ENCODE measurements at places on chromosomes 3 and 15. TPM values are rescaled to one million over a fixed set of nuclear protein-coding genes. Genes with fewer than 3 reads are reported as not detected.
A peak's percentile ranks its signal among the peaks of the same experiment; 100 is the strongest.

GRCh38 chr3:37902674-37903073 lies 41.0 kb downstream of the CTDSPL start:
- no peak for DNase-seq

DNA sequence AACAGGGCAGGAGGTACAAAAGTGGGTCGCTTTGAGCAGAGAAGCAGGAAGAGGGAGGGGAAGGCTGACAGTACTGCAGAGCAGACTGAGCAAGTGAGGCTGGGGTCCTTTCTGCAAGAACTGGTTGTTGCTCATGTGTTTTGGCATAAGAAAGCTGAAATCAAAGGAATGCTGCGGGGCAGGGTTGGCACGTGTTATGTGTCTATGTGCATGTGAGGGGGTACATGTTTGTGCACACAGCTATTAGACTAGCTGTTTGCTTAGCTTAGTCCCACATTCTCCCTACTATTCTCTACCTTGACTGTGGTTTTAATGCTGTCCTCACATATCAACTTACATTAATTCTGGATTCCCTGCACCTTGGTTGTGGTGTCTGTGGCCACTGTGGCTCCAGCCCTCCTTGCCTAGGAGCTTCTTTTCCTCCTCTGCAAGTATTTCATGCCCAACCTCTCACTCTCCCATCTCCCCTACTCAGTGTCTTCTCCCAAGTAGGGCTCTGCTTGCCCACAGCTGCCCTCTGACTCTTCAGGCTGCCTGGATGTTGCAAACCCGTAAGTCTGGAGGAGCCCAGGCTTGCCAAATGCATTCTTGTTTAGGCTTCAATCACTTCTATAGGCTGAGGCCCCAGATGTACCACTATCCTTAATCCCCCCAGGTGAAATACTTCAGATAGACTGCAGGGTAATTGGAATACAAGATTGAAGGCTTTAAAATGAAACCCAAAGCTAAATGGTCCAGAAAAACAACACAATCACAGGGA lies 4.8 kb downstream of the TAGLN3 start:
- no peak for DNase-seq

- no peak for DNase-seq
These were observed 90.3 kb downstream of the PLXNA1 start for GRCh38 chr3:127072971-127073783.

DNA sequence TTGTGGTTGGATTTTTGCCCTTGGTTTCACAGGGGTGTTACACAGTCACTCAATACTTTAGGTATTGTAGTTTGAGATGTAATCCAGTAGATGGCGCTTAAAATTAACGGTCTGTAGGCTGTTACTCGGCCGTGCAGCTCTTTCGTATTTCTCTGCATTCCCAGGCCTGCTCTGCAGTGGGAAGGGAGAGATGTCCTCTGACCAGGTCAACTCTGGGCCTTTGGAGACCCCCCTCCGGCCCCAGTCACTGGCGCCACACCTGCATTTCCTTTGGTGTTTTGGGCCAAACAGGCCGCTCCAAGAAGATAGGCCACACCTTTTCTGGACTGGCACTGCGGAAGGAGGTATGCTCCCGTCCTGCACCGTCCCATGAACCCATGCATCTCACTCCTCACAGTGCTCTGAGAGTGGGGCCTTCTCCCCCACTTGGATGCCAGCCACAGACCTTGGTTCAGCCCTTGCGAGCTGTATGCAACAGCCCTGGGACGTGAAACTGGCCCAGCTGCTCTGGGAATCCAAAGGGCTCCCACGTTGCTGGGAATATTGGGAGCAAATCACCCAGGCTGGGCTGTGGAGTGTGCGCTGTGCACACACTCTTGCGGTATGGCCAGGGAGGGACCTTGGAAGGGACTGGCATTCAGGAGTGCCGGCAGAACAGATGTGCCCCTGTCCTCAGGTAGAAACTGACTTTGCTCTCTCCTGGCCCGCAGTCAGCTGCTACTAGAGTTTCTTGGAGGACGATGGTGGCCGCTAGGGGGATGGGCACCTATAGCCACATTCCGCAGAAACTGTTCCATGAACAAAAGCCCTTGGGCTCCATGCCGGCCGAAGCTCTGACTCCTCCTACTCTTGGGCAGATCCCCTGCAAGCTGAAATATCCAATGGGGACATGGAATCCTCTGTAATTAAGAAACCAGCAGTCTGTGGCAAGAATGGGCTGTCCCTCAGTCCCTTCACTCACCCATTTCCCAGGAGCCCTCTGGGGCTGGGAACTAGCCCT lies 410.5 kb upstream of the CADM2 start:
- peak; percentile 60 for DNase-seq

DNA sequence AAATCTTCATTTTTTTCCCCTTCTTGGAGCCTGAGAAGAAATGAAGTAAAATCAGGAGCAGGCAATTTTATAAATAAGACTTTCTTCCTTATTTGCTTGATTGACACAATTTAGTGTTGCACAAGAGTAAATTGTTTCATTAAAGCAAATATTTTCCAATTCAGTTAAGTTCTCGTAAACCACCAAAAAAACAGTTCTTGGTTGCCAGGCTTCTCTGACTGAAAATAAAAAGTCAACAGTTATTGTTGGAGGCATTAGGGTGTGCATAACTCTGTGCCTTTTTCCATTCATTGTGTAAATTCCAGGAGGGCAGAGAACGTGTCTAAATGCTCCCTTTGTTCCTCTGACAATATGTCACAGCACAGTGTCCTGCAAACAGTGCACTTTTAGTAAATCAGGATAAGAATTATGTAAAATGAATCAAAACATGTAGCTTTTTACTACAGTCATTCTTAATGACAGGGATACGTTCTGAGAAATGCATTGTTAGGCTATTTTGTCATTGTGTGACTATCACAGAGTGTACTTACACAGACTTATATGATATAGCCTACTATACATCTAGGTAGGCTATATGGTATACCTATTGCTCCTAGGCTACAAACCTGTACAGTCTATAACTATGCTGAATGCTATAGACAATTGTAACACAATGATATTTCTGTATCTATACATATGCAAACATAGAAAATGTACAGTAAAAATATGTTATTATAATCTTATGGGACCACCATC lies at the start of gene CP:
Gene CP, minus strand, starts transcription at position 47 of the 735 bp plus-strand sequence. Its CDS starts 37 bp downstream, at position 10.
- DNase-seq: no peak

DNA sequence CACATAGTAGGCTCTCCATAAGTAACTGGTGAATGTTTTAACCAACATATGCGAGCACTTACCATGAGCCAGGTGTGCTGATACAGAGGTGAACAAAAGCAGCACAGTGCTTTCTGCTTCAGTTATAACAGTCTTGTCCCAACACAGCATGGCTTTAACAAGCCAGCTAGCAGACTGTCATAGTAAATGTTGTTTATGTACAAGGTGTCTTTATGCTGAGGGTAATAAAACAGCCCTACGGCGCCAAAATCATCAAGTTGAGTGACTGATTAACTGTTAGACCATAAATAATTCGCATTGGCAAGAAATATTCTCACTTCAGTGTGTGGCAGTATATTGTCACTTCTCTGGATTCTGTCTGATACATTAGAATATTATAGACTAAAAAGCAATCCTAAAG lies 646.0 kb upstream of the CFAP20DC start:
- DNase-seq: no peak

Gene MUC20
- not detected for total RNA-seq

Gene PLSCR2
- not detected for total RNA-seq

DNA sequence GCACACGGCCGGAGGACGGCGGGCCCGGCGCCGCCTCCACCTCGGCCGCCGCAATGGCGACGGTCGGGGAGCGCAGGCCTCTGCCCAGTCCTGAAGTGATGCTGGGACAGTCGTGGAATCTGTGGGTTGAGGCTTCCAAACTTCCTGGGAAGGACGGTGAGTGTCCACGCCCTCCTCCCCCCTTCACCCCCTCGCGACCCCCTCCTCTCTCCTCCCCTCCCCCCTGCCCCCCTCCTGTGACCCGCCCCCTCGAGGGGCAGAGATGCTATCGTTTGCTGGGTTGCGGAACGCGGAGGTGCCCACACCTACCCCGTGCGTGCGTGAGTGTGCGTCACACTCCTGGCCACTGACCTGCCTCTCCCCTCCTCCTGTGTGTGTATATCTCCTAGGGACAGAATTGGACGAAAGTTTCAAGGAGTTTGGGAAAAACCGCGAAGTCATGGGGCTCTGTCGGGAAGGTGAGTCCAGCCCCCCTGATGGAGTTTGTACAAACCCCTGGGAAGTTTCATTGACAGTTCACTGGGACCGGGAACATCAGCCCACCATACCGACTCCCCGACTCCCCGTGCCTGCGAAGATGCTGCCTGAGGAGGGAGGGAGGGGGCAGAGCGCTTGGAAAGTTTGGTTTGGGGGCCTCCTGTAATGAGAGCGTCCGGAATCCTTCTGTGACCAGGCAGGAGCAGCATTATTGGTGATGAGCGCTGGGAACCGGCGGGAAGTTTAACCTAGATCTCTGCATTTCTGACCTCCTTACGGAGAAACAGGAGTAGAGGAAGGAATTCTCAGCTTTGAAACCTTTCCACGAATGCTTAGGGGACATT lies 795 bp upstream of the SCAANT1 start:
- peak; percentile 77 for DNase-seq

Gene RARB
- total RNA-seq: not detected

DNA sequence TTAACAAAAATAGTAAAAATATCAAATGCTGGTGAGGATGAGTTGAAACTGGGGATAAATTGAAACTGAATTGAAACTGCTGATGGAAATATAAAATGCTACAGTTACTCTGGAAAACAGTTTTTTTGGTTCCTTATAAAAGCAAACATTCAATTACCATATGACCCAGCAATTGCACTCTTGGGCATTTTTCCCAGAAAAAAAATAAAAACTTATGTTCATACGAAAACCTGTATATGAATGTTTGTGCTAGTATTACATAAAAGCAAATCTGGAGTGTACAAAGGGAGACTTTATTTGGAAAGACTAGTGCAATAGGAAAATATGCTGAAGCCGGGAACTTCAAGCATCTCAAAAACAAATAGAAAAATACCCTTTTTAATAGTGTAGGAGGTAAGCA lies 857.9 kb upstream of the CADM2 start:
- no peak for DNase-seq

Gene SLC51B
- total RNA-seq: not detected

- no peak for DNase-seq
These were observed 1.6 kb downstream of the CALML4 start for GRCh38 chr15:68203486-68203885.

DNA sequence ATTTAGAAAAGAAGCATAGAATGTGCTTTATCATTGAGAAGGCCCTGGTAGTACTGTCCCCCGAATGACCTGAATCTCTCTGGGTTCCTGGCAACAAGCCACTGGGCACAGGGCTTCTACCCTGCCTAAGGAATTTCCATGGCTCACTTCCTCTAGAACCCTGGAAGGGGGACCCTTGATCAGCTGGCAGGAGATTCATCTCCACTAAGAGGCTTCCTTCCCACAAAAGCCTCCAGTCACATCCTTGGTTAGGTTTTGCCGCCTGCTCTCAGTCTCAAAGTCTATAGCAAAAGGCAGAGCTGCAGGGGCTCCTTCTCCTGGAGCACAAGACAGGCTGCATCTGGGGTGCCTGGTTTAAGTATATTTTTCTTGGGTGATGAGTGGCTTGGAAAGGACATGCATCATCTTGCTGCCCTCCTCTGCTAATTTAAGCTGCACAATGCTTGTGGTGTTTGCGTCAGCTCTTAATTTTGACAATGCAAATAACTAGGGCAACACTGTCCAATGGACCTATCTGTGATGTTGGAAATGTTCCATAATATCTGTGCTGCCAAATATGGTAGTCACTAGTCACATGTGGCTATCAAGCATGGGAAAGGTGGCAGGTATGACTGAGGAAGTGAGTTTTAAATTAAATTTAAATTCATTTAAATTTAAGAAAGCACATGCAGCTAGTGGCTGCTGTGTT lies 33.4 kb upstream of the RARRES1 start:
- no peak for DNase-seq

GRCh38 chr3:1515882-1516281 lies 423.1 kb downstream of the CNTN6 start:
- DNase-seq: no peak

DNA sequence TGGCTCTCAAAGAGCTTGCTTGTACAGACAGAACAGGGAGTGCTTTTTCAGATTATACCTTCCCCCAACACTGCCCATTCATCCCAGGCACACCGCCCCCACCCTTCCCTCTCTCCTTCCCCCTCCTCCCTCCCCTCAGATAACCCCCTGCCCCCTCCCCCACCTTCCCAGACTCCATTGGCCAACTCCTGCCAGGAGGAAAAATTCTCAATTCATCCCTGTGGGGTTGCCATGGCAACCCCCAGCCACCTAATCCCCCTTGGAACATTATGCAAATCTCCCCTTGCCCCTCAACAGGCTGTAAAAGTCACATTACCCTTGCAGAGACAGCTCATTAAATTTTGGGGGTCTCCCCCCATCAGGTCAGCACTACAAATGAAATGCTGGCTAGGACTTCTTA lies 14.3 kb downstream of the TLE3 start:
- no peak for DNase-seq

DNA sequence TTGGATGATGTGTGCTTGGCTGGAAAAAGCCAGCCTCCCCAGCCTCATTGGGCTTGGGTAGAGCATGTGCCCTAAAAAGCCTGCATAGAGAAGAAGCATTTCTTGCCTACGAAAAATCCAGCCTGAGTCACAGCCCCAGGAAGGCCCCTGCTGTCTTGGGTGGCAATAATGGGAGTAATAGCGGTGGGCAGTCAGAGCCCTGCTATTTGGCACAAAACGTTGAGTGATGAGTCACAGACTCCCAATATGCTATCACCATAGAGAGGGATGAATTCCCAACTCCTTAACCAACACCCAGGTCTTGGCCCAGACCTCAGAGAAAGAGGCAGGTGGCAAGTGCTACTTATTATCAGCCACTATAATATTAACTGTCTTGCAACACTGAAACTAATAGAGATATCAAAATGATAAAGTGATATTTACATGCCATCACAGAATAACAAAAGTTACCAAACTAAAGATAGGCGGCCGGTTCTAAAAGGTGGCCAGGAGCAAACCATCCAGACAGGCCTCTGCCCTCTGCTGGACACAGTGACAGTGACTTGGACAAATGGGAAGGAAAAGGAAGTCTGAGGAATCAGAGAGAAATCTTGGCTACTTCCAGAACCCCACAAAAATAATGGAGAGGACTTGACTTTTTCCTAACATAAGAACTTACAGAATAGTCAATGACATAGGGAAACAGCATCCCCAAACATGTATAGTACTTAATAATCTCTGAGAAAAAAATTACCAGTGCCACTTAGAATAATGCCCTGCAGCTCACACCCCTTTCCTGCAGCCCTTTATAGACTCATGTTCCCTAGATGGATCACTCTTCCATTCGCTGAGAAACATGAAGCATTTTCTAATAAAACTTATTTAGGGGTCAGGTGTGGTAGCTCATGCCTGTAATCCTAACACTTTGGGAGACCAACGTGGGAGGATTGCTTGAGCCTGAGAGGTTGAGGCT lies 51.9 kb upstream of the MUC13 start:
- DNase-seq: peak; percentile 97

Gene GRIP2
- not detected for total RNA-seq

DNA sequence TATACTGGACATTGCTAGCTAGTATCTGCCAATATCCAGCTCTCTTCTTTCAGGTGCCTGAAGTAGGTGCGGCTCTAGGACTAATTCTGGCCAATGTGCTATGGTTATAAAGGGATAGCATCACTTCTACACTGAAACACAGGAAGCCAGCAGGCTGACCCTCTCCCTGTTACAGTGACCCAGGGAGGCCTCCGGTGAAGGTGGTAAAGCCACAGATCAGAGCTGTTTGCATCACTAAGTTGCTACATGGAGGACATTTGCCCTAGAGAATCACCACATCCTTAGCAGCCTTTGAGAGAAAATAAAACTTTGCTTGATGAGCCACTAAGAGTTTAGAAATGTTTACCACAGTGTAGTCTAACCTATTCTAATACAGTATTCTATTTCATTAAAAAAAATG lies 161.4 kb downstream of the CHST2 start:
- no peak for DNase-seq

GRCh38 chr3:76941376-76941775 lies 98.5 kb upstream of the ROBO2 start:
- no peak for DNase-seq

Gene CAPN3
- 8.6 TPM for total RNA-seq

Data from GM23248 (cell line).